Transverse colon (tissue), 4 donors: ENCODE measurements at places on chromosomes 7 and 10. TPM values are rescaled to one million over a fixed set of nuclear protein-coding genes. Genes with fewer than 3 reads are reported as not detected.
A peak's percentile ranks its signal among the peaks of the same experiment; 100 is the strongest.

Gene BAMBI
- total RNA-seq = not detected

Gene HOXA11
- total RNA-seq = 4.5 TPM

Gene SPOCK2
- 6.0 TPM for total RNA-seq

Gene CDNF
- 2.5 TPM for total RNA-seq

Gene GPAM
- total RNA-seq = 6.0 TPM

Gene OR13A1
- not detected for total RNA-seq

Gene NME8
- total RNA-seq = not detected

GRCh38 chr10:60149003-60149402, 240.7 kb downstream of the ANK3 start:
- no peaks in the 10 kb centered on the region for H3K27me3 ChIP-seq
- peaks cover 15% of the 10 kb centered on the region for H3K4me1 ChIP-seq
- H3K36me3 ChIP-seq = no peaks in the 10 kb centered on the region
- peak overlapping the region; percentile 80 for H3K27ac ChIP-seq
- H3K4me3 ChIP-seq = no peak overlapping the region

DNA sequence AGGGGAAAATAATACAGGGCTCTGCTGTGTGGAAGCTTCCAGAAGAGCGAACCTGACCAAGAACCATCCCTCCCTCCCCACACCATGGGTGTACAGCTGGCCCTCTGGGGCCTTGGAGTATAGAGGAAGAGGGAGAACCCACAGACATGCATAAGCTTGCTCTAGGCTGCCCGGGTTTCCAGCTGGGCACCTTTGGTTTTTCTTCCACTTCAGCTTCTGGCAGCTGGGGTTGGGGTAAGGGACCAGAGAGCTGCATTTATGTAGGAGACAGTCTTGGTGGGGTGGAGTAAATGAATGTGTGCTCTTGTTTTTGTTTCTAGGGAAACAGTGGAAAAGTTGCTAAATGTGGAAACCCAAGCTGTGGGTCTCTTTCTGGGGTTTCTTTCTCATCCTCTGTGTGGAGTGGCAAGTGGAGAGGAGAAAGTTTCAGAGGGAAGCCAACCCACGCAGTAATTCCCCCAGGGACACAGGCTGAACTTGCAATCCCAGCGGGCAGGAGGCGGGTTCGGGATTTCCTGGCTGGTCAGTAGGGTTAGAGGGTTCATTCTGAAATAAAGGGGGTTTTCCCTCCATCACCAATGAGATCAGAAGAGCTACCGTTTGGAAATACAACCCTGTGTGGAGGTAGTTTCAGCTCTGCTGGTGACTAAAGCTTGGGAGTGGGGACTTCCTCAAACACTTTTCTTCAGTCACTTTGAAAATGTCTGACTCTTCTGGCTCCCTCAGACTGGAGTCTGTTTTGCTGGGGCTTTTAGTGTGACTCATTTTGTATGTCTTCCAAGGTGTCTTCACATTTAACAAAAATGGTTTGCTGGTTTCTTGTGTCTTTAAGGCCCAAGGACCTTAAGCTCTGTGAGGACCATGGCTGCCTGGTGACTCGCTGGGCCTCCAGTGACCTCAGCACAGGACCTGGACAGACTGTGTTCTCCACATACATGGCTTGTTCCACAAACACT, 22.2 kb upstream of the SRGN start:
- H3K36me3 ChIP-seq = no peaks in the 10 kb centered on the region
- H3K4me3 ChIP-seq = no peak overlapping the region
- H3K27me3 ChIP-seq = no peaks in the 10 kb centered on the region
- DNase-seq = no peak
- H3K27ac ChIP-seq = peak overlapping the region; percentile 19
- H3K4me1 ChIP-seq = no peaks in the 10 kb centered on the region

- H3K4me3 ChIP-seq = no peak overlapping the region
- H3K27me3 ChIP-seq = no peaks in the 10 kb centered on the region
- DNase-seq = peak; percentile 21
Observed at GRCh38 chr7:27677912-27678612, 15.4 kb upstream of the HIBADH start.

- H3K36me3 ChIP-seq = no peaks in the 10 kb centered on the region
- no peak for DNase-seq
- H3K27me3 ChIP-seq = no peaks in the 10 kb centered on the region
- no peaks in the 10 kb centered on the region for H3K4me1 ChIP-seq
Observed at GRCh38 chr10:35523670-35524225, 81.4 kb upstream of the GJD4 start.

DNA sequence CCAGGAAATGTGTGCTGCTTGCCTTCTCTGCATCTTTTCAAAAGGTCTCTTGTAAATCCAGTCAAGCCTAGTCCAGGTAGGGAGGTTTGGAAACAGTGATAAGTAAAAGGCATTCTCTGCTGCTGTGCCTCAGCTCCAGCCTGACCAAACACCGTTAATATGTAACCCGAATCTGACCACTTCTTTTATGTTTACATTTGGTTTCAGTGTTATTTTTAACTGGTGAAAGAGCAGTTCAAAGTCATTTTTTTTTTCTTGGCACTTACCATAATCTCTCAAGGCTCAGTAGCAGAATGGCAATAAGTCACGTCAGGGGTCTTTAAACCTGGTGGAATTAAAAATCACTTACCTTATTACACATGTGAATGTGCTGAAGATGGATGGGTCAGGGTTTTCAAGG, 216.8 kb downstream of the PTEN start:
- H3K27me3 ChIP-seq = no peaks in the 10 kb centered on the region
- no peak overlapping the region for H3K27ac ChIP-seq
- no peak overlapping the region for H3K4me3 ChIP-seq
- DNase-seq = no peak
- H3K4me1 ChIP-seq = peaks cover 22% of the 10 kb centered on the region
- H3K36me3 ChIP-seq = no peaks in the 10 kb centered on the region

DNA sequence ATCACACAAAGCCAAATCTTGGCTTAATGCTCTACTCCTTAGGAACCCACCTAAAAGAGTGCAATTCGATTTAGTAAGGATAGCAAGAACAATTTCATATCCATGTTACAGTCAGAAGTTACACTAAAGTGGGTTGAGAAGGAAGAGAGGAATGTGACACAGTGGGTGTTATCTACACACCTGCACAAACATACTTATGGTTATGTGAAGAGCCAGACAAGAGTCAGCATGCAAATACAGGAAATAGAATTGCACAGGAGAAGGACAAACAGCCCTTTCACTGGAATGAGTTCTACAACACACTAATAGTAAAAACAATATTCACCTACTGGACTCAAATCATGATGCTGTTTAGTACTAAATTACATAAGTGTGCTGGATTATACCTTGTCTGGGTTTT, 262.8 kb downstream of the DGKB start:
- no peak overlapping the region for H3K4me3 ChIP-seq
- H3K36me3 ChIP-seq = no peaks in the 10 kb centered on the region
- H3K27ac ChIP-seq = peak overlapping the region; percentile 45
- DNase-seq = no peak
- H3K4me1 ChIP-seq = peaks cover 25% of the 10 kb centered on the region
- H3K27me3 ChIP-seq = no peaks in the 10 kb centered on the region

DNA sequence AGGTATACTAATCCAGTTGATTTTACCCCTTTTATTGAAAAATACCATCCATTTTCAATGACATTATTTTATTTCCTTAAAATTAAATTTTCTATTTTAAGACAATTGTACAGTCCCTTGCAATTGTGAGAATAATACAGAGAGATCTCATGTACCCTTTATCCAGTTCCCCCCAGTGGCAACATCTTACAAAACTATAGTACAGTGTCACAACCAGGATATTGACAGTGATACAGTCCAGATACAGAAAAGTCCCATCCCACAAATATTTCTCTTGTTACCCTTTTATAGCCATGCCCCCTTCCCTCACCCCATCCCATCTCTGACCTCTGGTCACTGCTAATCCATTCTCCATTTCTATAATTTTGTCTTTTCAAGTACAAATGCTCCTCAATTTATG, 18.5 kb downstream of the ELFN1 start:
- H3K36me3 ChIP-seq = no peaks in the 10 kb centered on the region
- peaks cover 13% of the 10 kb centered on the region for H3K27me3 ChIP-seq
- no peak overlapping the region for H3K27ac ChIP-seq
- H3K4me3 ChIP-seq = no peak overlapping the region
- no peak for DNase-seq

GRCh38 chr7:104160375-104160774, 47.4 kb downstream of the ORC5 start:
- DNase-seq = no peak
- H3K27me3 ChIP-seq = no peaks in the 10 kb centered on the region
- no peak overlapping the region for H3K4me3 ChIP-seq
- H3K4me1 ChIP-seq = no peaks in the 10 kb centered on the region
- no peaks in the 10 kb centered on the region for H3K36me3 ChIP-seq

GRCh38 chr7:84786073-84786472, 400.8 kb downstream of the SEMA3D start:
- no peaks in the 10 kb centered on the region for H3K27me3 ChIP-seq
- no peak overlapping the region for H3K4me3 ChIP-seq

DNA sequence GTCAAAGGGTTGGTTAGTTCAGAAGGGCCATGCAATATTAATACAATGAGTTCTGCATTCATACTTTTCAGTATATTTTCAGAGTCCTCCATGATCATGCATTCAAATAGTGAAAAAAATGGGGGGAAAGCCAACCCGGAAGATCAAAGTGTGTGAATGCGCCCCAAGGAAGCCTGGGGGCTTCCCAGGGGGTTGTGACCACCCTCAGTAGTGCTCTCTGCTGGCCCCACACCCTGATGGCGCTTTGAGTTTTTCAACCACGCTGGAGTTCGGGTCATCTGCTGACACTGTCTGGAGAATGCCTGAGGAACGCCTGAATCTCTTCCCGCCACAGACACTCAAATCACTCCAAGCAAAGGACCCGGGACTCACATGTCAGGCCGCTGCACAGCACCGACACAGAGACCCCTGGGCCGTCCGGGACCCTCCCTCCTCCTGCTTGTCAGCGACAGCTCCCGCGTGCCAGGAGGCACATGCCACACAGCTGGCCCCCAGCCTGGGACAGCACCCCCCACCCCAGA, 1.0 kb downstream of the TNS3 start:
- H3K4me3 ChIP-seq = peak overlapping the region; percentile 95
- peak overlapping the region; percentile 93 for H3K27ac ChIP-seq
- no peaks in the 10 kb centered on the region for H3K27me3 ChIP-seq

DNA sequence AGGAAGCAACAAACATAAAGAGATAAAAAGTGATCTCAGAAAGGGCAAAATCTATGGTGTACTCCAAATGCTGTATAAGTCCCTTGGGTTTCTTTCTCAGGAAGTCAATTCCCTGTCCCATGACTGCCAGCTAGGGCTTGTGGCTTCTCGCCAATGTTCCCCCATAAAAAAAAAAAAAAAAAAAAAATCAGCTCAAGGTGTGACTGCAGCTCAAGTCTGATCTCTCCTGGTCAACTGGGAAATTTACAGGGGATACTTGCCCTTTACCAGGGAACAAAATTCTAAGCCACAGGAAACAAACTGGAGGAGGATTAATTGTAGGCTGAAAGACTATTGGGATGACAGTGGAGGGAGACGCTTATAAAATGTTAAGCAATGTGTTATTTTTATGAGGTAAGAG, 76.0 kb downstream of the PCGF5 start:
- no peaks in the 10 kb centered on the region for H3K36me3 ChIP-seq
- DNase-seq = no peak

DNA sequence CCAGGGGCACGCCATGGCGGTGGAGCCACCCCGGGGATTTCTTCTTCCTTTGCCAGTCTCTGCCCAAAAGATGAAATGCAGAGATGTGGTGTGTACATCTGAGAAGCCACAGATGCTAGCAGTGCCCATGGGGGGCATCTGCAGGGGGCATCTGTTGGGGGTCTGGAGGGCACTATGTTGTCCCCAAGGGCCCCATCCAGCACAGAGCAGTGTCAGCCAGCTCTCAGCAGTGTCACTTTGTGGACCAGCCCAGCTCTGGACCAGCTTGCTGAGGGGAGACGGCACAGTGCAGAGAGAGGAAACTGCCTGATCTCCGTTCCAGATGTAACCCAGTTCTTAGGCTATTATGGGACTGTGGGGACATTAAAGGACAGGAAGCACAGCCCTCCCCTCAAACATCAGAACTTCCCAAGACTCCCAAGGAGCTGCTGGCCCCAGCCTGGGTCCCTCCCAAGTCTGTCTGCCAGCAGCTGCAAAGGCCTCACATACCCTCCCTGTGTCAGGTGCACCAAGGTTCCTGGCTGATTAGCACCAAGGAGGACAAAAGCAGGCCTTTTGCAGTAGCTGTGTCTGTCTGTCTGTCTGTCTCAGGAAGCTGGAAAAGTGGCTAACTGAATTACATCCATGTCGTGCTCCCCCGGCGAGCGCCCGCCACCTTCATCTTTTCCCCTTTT, 536.5 kb downstream of the PTPRN2 start:
- H3K4me3 ChIP-seq = no peak overlapping the region
- H3K27ac ChIP-seq = no peak overlapping the region
- no peaks in the 10 kb centered on the region for H3K27me3 ChIP-seq
- H3K4me1 ChIP-seq = no peaks in the 10 kb centered on the region

GRCh38 chr10:9957351-9957750, 1060.3 kb upstream of the CELF2 start:
- no peak for DNase-seq
- H3K36me3 ChIP-seq = no peaks in the 10 kb centered on the region
- no peaks in the 10 kb centered on the region for H3K4me1 ChIP-seq
- H3K4me3 ChIP-seq = no peak overlapping the region
- no peaks in the 10 kb centered on the region for H3K27me3 ChIP-seq

DNA sequence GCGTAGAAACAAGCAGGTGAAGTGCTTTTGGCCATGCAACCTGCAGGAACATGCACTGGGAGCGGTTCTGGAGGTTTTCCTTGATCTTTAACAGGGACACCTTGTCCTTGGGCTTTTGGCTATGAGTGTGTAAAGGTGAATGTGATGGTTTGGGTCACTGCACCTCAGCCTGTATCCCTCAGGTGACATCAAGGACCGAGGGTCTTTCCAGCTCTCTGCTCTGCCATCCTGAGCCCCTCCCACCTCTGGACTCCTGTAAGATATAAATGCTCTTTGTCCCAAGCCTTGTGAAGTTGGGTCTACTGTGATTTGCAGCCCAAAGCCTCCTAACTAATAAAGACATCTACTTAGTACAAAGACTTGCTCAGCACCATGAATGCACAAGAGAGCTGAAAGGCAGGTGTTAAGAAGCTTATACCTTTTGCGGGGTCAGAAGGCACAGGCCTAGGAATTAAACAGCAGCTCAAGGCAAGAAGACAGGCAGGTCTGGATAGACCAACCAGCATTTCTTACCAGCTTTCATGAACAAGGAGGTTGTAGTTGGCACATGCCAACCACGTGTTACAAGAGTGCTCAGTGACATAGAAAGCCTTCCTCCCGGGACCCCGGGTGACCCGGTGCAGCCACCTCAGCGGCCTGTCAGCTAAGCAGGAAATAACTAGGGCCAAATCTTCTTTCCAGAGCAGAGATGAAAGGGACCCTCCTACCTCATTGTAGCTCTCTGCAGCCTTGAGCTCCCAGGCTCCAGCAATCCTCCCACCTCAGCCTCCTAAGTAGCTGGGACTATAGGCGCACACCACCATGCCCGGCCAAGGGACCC, 89.9 kb downstream of the CARD11 start:
- DNase-seq = no peak
- H3K27me3 ChIP-seq = no peaks in the 10 kb centered on the region
- no peaks in the 10 kb centered on the region for H3K36me3 ChIP-seq

GRCh38 chr10:8346861-8347260, 292.4 kb downstream of the GATA3 start:
- H3K27me3 ChIP-seq = peaks cover 6% of the 10 kb centered on the region
- no peak overlapping the region for H3K27ac ChIP-seq
- no peaks in the 10 kb centered on the region for H3K4me1 ChIP-seq
- H3K4me3 ChIP-seq = no peak overlapping the region

- no peak for DNase-seq
- no peaks in the 10 kb centered on the region for H3K36me3 ChIP-seq
Observed at GRCh38 chr10:61076572-61077114, 132.7 kb upstream of the RHOBTB1 start.
